Posterior cingulate gyrus (tissue), 11 donors: ENCODE measurements at places on chromosomes 3 and 15.
A peak's percentile ranks its signal among the peaks of the same experiment; 100 is the strongest.

- DNase-seq, result no peak
Measured at GRCh38 chr3:124664804-124665203, 65.4 kb upstream of the UMPS start.

DNA sequence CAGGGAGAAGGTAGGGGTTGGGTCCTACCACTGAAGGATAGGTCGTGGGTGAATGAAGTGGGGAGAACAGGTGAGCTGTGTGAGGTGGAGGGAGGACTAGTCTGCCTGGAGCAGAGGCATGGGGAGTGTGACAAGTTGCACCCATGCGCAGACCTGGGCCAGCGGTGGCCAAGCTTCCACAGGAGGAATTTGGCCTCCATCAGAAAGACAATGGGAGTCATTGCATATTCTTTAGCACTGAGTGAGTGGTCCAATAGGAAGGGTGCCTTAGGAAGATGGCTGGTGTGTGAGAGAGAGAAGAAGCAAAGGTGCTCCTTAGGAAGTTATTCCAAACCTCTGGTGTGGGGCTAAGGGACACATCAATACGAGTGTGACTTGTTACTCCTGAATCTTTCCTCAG, 191.1 kb downstream of the KCNAB1 start:
- no peak for DNase-seq

- no peak for DNase-seq
Measured at GRCh38 chr3:65425880-65426279, 612.8 kb downstream of the MAGI1 start.

GRCh38 chr3:111301238-111301798, 229.7 kb downstream of the NECTIN3 start:
- DNase-seq, result no peak

- peak; percentile 57 for DNase-seq
Measured at GRCh38 chr3:126287536-126288241, 69.5 kb downstream of the KLF15 start.

DNA sequence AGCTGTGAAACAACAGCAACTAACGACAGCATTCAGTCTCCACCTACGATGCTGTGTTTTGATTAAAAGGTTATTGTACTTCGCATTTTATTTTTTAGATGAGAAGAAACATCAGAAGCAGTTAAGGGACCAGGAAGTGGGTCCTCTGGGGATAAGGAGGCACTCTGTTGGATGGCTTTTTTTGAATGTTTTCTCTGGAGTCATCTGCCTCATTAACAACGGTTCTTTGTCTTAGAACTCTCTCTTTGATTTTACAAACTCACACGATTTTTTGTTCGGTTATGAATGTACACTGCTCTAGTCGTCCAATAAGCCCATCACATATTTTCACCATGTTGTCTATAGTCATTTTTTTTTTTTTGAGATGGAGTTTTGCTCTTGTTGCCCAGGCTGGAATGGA, 36.0 kb upstream of the ARPIN start:
- DNase-seq, result no peak

GRCh38 chr15:48898032-48898431, 20.1 kb downstream of the EID1 start:
- no peak for DNase-seq

GRCh38 chr3:140523600-140523999, 154.3 kb upstream of the TRIM42 start:
- DNase-seq, result no peak

DNA sequence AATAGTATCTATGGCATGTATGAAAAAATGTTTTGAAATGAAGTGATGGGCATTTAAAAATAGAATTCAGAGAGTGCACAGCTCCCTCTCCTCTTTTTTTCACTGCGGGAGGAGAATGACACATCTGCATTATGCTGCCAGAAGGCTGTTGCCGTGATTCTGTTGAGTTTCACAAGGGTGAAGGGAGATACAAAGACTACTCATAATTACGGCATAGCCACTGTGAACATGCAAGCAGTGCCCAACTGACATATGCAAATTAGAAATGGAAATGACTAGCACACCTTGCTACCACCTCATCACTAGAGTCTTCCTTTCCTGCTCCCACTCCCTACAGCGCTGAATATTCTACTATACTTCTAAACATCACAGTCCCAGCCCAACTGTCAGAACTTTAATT, 20.1 kb downstream of the IFT57 start:
- DNase-seq, result no peak

DNA sequence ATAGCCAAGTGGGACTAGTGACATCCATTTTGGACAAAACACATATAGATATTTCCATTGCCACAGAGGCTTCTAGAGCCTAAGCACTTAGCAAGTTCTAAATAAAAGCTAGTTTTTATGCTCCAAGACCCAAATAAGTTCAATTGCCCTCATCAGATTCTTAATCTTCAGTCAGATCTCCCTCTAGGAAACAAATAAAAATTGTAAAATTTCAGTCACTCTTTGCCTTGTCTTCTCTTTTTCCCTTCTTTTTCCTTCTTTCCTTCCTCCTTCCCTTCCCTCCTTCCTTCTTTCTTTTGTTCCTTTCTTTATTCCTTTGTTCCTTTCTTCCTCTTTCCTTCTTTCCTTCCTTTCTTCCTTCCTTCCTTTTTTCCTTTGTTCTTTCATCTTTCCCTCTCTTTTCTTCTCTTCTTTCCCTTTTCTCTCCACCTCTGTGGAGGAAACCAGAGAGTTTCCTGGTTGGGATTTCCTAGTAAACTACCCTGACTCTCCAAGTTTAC, 68.8 kb upstream of the GADL1 start:
- DNase-seq, result no peak

GRCh38 chr3:158935846-158936245, 134.0 kb downstream of the MFSD1 start:
- DNase-seq, result no peak

- DNase-seq, result peak; percentile 62
Measured at GRCh38 chr3:48475188-48475587, 28.7 kb downstream of the ATRIP start.

GRCh38 chr15:98953000-98953787, 54.4 kb downstream of the PGPEP1L start:
- DNase-seq, result no peak

- no peak for DNase-seq
Measured at GRCh38 chr3:136070953-136071949, 105.7 kb downstream of the PPP2R3A start.

DNA sequence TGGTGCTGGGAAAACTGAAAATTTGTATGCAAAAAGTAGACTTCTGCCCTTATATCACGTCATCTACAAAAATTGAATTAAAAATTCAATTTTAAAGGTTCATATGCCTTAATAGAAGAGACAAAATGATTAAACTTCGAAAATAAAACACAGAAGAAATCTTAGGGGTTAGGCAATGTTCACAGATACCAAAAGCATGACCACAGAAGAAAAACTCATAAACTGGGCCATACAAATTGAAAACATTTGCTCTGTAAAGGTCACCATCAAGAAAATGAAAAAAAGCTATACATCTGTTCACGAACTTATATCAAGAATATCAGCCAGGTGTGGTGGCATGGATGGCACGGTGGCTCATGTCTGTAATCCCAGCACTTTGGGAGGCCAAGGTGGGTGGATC, 245.1 kb downstream of the PCCB start:
- DNase-seq, result no peak

DNA sequence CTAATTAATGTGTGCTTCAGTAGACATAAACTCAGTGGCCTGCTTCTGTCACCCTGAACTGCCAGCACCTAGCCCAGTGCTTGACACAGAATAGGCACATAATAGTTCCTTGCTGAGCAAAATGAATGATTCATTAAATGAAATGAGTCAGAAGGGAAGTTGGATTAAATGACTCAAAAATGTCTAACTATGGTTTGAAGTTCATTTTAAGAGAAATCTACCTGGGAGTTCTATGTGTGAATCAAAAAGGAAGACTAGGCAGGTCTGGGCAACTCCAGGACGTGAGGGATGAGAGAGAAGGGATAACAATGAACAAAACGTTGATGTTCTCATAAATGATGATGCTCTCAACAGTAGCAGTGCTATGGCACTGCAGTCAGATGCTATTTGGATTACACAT, 175.0 kb downstream of the CFAP20DC start:
- no peak for DNase-seq

- DNase-seq, result no peak
Measured at GRCh38 chr15:57609805-57610529, 18.3 kb downstream of the MYZAP start.

DNA sequence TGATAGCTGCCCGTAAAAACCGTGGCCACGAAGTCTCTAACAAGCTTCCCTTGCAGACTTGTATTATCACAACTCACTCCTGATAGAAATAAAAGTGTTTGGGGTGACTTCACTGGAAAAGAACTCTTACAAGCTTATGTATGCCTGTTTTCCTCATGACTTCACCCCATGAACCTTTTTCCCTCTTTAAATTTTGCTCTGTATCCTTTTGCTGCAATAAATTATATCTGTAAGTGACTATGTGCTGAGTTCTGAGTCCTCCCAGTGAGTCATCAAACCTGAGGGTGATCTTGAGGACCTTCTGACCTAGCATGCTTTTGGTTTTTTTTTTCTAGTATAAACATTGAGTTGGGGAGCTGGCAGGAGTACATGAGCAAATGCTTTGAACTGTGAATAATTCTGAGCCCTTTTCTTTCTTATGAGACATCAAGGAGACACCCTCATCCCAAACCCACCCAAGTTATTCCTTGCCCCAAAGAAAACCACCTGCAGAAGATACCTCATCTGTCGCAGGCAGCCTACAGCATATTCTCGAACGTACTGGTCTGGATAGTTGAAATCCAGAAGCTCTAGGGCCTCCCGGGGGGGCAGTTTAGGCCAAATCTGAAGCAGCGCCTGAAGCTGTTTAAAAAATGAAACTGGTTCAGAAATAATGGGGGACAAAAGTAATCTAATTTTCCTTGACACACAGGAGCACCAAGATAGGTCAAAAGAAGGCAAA, 85.9 kb downstream of the FAIM start:
- DNase-seq, result no peak

DNA sequence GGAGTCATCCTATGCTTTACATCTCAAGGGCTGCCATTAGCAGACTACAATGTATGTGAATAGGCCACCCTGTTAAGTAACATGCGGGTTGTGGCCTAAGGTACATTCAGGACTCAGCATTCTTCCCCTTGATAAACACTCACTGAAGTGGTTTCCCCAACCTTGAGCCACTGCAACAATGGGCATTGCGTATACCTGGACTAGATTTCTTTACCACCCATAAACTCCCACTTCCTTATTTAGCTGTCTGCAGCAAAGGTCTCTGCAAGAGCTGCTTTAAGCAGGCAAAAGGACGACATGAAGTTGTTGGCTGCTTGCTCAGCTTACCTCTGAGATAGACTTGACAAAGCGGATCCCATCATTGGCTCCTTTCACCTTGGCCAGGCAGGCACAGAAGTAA, 16.2 kb downstream of the FYCO1 start:
- no peak for DNase-seq

- no peak for DNase-seq
Measured at GRCh38 chr3:155663467-155664212, 81.2 kb downstream of the PLCH1 start.

DNA sequence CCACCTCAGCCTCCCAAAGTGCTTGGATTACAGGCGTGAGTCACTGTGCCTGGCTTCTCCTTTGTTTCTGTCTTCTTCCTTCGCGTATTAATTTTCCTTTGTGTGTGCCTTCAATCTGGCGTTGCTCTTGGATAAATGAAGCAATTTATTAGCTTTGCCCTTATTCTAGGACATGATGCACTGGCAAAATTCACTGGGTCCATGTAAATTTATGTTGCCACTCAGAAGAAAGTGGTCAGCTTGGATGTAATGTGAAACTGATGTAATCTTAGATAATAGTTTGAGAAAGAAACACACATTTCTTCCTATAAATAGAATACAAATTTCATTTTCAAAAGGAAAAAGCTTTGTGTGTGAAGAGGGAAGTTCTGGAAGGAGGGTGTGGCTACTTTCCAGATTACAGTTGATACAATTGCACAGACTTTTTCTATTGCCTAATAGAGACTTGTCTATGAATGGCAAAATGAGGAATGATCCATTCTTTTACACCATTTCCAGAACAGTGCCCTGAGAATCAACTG, 23.3 kb upstream of the ATP1B3 start:
- no peak for DNase-seq

GRCh38 chr3:130968221-130968620, 58.4 kb downstream of the ASTE1 start:
- DNase-seq, result no peak

DNA sequence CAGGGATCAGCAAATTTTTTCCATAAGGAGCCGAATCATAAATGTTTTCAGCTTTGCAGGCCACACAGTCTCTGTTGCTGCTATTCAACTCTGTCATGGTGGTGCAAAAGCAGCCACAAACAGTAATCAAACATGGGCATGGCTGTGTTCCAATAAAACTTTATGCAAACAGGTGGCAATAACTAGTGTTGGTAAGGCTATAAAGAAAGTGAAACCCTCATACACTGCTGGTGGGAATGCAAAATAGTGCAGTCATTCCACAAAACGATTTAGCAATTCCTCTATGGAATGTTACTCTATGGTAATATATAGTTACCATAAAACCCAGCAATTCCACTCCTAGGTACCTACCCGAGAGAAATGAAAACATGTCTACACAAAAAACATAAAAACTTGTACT, 14.0 kb upstream of the MRPS25 start:
- DNase-seq, result no peak

GRCh38 chr15:48242015-48242414, 35.9 kb downstream of the SLC12A1 start:
- DNase-seq, result no peak

DNA sequence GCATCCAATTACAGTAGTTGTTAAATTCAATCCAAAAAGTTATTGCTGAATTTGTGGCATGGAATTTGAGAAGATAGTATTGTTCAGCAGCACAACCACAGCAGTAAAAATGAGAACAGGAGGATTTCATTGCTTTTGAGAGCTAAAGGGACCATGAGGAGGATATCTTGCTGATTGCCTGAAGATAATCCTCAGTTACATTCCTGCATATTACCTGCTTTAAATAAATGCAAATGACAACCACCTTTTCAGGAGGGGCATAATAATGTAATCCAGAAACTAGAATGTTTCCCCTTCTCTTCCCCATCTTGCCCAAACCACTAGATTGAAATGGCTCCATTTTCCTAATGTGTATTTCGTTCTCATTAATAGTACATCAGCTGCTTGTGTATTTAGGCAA, 35.2 kb upstream of the SLC2A2 start:
- no peak for DNase-seq

DNA sequence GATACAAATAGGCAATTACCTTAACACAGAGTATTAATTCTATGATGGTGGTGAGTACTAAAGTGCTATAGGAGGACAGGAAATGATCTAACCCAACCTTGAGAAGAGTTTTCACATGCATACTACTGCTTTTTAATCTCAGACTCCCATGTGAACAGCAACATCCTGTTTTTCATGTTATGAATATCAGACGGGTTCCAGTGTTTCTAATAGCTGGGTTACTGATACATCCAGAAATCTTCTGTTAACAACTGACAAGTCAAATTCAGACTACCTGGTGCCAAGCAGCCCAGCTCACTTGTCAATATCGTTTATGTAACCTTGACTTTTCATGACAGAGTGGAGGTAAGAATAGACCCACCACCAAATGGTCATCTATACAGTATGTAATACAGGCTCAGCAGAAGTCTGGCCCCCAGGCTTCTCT, 220.2 kb upstream of the COL8A1 start:
- DNase-seq, result no peak

DNA sequence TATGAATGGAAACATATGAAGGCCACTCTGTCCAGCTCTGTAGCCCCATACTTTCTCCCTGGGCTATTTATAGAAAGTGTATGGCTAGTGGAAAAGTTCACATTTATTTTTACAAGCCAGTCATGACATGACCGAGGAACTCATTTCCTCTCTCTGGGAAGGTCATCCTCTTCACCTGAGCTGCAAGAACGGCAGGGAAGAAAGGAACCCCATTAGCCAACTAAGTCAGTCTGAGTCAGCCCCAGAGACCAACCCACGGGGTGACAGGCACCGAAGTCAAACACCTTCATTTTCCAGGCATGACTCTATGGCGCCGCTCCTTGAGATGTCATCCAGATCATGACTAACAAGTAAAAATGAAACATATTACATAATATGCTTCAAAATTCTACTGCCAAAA, 4.8 kb downstream of the PAQR9 start:
- no peak for DNase-seq
